Kidney epithelial cell (primary cell): ENCODE measurements at places on chromosomes 16 and 17. TPM values are rescaled to one million over a fixed set of nuclear protein-coding genes. Genes with fewer than 3 reads are reported as not detected.

DNA sequence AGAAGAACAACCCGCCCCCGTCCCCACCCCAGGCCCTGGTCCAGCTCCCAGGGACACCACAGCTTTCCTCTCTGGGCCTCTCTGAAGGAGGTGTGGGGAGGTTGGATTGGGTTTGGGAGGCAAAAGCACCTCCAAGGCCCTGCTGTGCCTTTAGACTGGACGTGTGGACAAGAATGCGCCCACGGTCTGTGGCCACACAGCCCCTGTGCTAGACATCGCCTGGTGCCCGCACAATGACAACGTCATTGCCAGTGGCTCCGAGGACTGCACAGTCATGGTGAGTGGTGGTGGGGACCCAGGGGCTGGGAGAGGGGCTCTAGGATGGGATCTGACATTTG lies 3.0 kb downstream of the CORO1A start:
- DNase-seq: no peak

DNA sequence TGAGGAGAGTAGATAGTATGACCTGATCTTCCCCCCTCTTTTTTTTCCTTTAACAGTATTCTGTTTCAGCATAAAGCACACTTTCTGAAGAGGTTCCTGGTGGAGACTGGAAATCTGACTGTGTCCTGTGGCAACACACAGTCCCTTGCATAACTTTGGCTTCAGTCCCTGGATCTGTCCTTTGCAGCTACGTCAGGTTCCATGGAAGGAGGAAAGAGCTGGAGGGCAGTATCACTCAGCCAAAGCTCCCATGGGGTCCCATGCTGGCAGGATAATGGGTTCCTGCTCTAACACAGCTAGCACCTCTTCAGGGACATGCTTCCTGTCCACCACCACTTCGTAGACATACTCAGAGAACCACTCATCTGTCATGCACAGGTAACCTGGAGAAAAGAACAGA lies 13.3 kb upstream of the SLC6A4 start:
- DNase-seq: no peak

- no peak for DNase-seq
Observed at GRCh38 chr17:7982173-7982572, 20.2 kb upstream of the GUCY2D start.

DNA sequence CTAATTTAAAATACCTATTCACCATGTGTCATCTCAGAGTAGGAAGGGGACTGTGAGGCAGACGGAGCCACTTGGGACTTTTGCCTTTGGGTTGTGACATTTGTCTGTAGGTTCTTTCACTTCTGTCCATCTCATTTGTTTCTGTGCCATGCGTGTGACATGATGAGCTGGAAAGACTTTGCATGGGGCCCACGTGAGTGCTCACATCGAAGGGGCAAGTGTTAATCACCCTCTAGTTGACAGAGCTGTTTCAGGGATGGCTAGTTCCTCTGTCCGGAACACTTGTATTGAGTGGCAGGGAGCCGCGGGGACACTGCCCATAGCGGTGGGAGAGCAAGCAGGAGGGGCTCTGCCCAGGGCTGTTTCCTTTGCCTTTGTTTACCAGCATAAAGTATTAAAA lies 112.0 kb downstream of the RPTOR start:
- no peak for DNase-seq

DNA sequence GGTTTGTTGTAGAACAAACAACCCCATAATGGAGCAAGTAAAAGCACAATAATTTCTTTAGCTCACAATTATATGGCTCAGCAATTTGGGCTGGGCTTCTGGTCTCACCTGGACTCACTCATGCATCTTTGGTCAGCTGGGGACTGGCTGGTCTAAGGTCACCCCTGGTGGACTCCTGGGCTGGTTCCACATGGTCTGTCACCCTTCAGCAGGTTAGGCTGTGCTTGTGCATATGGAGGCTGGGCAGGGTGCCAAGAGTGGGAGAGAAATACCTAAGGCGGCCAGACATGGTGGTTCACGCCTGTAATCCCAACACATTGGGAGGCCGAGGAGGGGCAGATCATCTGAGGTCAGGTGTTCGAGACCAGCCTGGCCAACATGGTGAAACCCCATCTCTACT lies 27.0 kb upstream of the SMURF2 start:
- no peak for DNase-seq

DNA sequence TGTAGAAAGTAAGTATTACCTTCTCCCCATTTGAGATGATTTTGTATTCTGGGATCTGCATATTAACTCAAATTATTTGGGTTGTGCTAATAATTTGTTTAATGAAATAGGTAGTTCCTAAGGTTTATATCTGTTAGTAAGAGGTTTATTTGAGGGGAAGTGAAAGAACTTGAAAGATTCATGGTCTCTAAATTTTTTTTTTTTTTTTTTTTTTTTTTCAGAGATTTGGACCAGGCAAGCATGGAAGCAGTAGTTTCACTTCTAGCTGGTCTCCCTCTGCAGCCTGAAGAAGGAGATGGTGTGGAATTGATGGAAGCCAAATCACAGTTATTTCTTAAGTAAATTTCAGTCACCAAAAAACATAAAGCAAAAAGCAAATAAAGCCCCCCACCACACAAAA lies 65.2 kb downstream of the OMG start:
- DNase-seq: no peak

- DNase-seq: no peak
Observed at GRCh38 chr17:51251010-51251409, 8.8 kb downstream of the MBTD1 start.

- DNase-seq: no peak
Observed at GRCh38 chr16:19854543-19854876, 30.1 kb downstream of the GPRC5B start.

The SLC16A11 gene
- not detected in 2 replicates for total RNA-seq

The NAGS gene
- total RNA-seq: 15.7 and 19.4 TPM in 2 replicates

The TMEM204 gene
- 1.2 and 4.0 TPM in 2 replicates for total RNA-seq

The GSE1 gene
- total RNA-seq: 25.7 and 30.9 TPM in 2 replicates

The SLC47A1 gene
- total RNA-seq: 1.0 and 3.9 TPM in 2 replicates
